ENCODE measurements at places on chromosomes 5 and 9.
A peak's percentile ranks its signal among the peaks of the same experiment; 100 is the strongest.

- no peak for DNase-seq
These were observed 551.2 kb upstream of the KLF4 start for GRCh38 chr9:108040783-108041182.

DNA sequence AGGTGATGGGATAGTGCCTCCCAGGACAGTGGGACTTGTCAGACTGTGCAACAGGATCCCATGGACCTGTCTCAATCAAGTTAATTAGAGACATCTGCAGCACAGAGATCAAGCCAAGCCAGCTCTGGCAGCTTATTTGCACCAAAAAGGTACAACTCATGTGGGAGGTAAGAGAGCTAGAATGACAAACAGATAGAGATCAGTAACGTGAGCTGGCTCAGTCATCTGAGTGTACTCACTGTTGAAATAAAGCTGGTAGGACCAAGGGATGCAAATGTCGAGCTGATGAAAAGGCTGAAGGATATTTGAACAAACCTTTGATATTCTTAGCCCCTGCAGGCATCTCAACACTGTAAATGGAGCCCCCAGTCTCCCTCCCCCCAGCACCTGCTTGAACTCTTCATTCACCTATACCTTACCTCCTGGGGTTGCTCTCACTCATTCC lies 198.1 kb downstream of the EFNA5 start:
- DNase-seq: no peak

GRCh38 chr9:104795082-104795481 lies 31.2 kb downstream of the NIPSNAP3B start:
- DNase-seq: no peak

DNA sequence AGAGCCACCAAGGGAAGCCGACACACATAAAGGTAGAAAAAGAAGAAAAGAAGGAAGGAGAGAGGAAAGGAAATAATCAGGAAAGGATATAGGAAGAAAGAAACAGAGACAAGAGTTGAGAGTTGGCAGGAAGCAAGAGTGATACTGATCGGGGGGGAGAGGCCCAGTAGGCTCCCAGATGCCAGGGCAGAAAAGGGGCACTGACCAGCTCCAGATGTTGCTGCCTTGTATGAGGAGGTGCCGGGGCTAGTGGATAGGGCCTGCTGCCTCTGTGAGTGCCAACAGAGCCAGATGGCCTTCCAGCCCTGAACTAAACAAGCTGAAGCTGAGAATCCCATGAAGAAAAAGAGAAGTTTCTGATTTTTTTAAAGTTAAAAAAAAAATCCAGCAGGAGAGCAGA lies 82.0 kb upstream of the TRIM32 start:
- DNase-seq: no peak

GRCh38 chr5:2353211-2353610 lies 398.3 kb downstream of the IRX2 start:
- DNase-seq: peak; percentile 15

- no peak for DNase-seq
These were observed 170.1 kb upstream of the GLRA1 start for GRCh38 chr5:152094716-152095115.

DNA sequence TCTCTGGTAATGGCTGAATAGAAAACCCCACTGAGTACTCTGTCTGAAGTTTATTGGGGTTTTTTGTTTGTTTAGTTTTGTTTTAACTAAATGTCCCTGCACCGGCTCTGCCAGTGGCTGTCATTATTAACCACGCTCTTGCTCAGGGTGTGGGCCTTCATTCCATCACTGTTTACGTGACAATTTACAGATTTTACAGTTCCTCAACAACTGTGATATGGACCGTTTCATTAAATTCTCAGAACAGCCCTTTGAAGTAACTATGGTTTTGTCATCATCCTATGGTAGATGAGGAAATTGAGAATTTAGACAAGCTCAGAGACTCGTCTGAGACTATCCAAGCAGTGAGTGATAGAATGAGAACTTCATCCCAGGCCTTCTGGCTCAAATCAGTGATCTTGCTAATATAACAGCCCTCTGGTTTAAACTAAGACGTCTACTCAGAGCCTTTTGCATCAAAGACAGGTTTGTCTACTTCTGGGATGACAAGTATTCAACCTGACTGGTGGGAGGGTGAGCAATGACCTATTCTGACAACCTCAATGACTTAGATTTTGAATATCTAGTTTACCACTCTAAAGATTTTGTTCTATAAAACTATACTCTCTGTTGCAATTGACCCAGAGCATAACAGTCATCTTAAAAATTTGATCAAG lies 77.3 kb upstream of the MAP3K1 start:
- no peak for DNase-seq

DNA sequence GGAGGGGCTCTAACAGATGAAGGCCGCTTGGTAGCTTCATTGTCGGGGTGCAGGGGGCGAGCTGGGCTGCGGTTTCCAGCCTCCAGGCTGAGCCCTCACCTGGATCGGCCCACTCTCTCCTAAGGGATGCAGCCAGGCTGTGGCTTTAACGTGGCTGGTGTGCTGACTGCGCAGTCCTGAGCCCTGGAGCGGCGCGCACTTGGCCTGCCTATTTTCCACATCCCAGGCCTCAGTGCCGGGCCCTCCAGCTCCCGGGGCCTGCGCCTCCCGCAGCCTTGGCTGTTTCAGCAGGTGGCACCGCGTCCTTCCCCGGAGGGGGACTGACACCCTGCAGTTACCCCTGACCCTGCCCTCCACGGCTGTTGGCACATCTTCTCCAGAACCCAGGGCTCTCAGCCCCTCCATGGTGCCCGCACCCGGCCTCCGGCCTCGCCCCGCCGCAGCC lies 1.4 kb downstream of the RNU6ATAC start:
- DNase-seq: no peak

- DNase-seq: no peak
These were observed 134.3 kb upstream of the CDH9 start for GRCh38 chr5:27172693-27173092.

DNA sequence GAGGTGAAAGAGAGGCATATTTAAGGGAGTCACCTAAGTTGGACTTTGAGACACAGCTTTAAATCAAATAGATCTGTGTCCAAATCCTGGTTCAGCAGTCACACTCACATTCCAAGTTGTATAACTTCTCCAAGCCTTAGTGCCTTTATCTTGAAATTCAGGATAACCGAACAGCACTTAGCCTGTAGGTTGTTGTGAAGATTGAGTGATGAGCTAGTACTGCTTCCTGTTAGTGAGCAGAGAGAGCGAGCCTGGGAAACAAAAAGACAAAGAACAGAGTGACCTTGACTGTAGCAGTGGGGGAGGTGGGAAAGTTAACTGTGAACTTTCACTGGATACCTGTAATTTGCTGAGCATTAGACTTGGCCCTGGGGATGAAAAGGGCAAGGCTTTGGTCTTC lies 22.4 kb downstream of the MAML1 start:
- no peak for DNase-seq

DNA sequence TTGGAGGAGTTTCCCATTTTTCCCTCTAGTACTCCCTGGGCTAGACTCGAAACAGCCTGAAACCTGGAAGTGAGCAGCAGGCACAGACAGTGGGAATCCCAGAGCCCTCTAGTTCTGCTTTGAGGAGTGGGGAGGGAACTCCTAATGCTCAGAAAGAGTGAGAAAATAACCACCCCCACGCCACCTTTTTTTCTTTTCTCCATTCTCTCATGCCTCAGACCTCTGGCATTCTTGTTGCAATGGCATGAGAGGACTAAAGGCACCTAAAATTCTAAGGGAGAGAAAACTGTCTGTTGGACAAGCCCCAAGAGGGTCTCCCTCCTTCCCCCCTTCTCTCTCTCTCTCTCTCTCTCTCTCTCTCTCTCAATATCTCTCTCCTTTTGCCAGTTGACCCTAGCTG lies 15.1 kb upstream of the IRF1 start:
- no peak for DNase-seq

- DNase-seq: no peak
These were observed 46.5 kb upstream of the GPR151 start for GRCh38 chr5:146562461-146562860.

DNA sequence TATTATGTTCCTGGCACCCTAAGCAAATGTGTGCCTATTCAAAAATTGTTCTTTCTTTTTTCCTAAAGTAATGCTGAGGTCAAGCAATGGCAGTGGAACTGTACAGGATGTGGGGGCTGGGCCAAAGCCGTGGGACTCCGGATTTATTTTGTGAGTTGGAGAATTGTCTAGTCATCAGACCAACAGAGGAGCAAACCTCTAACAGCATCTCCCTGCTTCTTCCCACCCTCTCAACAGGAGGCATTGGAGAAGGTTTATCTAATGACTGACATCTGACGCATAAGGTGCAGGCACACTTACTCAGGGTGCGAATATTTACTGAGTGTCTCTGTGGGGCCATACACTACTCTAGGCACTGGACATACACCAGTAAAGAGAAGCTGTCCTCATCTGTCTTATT lies 38.6 kb downstream of the MARCHF11 start:
- DNase-seq: no peak

GRCh38 chr5:155773680-155774079 lies 553.3 kb upstream of the SGCD start:
- DNase-seq: no peak

DNA sequence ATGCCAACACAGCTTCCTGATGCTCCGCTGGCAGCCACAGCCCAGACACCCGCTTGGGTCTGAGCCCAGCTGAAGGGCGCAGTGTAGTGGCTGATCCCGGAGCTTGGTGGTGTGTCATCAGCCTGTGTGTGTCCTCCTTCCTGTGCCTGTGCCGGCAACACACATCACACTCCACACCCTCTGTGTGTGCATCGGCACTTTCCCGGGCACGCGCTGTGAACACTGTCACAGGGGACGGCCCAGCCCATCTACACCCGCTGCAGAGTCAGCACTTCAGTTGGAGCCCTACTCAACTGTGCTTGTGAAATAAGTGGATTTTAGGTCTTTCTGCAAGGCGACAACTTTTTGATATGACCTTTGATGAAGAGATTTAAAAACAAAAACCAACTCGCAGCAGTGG lies 189.4 kb downstream of the IRX2 start:
- peak; percentile 66 for DNase-seq

DNA sequence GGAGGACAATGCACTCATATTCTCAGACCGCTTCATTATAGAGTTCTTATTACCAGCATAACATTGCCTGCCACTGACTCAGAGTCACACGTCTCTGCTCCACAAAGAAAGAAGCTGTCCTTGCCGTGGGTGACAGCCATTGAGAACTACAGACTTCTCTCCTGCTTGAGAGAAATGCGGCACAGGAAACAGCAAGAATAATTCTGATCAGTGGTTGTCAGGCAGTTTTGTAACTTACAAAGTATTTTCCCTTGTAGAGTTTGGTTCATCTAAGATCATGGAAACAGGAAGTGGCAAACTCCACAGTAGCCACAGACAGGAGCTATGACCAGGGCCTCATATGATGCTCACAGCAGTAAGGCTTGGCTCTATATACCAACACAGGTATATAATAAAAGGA lies 47.0 kb downstream of the KCNV2 start:
- DNase-seq: no peak

DNA sequence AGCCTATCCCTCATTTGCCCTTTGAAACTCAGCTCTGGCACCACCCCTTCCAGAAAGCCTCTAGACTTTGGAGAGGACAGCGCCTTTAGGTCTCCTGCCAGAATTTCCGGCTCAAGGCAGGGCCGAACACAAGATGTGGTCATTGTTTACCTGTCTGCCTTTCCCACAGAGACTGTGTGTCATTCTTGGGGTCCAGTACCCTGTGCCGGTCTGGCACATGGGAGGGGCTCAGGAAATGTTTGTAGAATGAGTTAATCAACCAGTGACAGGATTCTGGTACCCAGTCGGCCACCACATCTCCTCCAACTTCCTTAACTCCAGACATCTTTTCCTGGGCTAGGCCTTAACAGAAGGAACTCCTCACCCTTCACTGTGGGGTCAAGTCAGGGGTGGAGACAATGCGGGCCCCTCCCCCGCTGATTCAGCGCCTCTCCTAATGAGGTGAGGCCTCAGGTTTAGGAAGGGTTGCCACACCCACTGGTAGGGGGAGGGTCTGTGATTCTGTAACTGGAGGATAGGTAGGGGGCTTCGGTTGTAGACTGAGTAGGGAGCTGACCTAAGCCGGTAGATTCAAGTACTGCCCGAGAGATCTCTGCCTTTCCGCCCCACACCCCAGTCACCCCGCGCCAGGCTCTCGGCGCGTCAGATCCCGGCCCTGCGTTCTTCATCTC lies 29.3 kb downstream of the PCDH1 start:
- DNase-seq: no peak

- DNase-seq: no peak
These were observed 464.1 kb upstream of the KLF4 start for GRCh38 chr9:107953556-107954125.

DNA sequence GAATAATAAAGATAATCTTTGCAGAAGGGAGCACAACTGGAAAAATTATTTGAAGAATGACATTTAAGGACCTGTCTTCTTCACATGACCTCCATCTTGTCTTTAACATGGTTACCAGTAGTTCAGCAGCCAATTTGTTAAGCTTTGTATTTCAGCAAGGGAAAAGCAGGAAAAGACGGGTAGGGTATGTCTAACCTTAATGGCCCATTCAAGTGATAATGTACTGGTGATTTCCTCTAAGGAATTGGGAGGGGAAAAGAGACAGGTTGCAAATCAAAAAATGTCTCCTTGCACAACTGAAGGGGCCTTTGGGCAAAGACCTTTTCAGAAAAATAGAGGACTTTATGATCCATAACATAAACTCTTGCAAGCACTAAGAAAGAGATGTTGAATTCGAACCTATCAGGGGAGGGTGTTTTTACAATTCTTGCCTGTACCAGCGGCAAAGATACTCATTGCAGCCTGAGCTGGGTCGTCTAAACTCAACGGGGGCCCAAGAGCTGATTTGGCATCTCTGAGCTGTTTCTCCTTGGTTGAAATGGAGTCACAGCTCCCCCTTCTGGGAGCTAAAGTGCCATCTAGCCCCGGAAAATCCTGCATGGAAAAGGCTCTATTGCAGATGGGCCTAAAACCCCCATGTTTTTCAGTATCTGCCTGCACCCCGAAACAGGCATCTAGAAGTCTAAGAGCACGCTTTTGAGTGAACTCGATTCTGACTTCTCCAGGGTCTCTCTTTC lies 3.8 kb downstream of the BRINP1 start:
- DNase-seq: no peak

GRCh38 chr9:105357937-105358336 lies 89.9 kb upstream of the FSD1L start:
- DNase-seq: no peak

DNA sequence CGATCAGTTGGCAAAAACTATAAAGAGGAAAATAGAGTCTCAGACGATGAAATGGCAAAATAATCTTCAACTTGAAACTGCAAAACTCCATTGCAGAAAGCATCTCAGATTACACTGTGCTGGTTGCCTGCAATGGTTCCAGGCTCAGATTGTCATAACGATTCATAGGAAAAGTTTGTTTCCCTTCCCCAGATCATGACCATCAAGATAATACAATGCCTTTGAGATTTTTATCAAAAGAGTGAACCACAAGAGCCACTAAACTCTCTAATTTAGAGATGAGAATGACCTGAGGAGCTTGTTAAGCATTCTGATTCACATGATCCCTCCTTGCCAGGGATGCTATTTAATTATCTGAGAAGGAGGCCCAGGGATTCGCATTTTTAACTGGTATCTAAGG lies 52.6 kb upstream of the ITGA1 start:
- no peak for DNase-seq

GRCh38 chr5:79707535-79707934 lies 17.9 kb downstream of the CMYA5 start:
- DNase-seq: no peak
